ENCODE measurements at places on chromosomes 6 and 20.

- no peak for DNase-seq
Observed at GRCh38 chr6:121305957-121306607, 28.2 kb downstream of the TBC1D32 start.

GRCh38 chr6:156563714-156564113 lies 213.5 kb upstream of the ARID1B start:
- DNase-seq, result no peak

DNA sequence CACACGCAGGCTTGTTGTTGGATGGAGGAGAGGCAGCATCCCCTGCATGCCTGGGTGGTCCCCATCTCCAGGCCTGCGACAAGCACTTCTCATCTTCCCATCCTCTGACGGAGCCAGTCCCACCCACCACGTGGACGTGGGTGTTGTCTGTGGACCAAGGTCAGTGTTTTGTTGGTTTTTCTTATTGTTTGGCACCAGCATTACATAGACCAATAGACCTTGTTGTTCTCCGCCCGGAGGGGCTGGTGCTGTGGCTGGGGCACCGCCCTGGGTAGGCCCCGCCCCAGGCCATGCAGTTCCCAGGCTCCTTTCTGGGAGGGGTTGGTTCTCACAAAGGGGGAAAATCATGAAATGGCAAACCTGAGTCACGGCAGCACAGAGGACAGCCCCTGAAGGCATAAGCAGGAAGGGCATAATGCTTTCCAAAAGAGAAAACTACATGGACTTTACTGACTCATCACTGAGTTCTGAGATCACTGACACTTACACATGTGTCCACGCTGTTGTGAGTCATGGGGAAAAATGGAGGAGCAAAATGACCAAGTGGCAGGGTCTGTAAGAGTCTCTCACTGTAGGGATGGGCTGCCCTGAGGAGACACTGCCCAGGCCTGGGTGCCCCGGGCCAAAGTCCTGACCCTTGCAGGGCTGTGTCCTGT lies 90.8 kb downstream of the THBS2 start:
- no peak for DNase-seq

DNA sequence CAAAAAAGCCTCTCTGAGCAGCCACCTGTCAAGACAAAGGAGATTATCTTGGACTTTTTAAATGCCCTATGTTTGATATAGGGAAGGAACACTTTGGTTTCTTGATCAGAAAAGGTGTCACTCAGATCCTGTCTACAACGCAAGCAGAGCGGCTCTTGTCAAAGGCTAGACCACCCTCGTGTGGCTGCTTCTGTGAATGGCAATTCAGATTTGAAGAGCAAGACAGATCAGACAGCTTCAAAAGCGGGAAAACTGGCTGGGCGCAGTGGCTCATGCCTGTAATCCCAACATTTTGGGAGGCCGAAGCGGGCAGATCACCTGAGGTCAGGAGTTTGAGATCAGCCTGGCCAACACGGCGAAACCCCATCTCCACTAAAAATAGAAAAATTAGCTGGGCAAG lies 10.1 kb upstream of the NXT1 start:
- DNase-seq, result no peak

DNA sequence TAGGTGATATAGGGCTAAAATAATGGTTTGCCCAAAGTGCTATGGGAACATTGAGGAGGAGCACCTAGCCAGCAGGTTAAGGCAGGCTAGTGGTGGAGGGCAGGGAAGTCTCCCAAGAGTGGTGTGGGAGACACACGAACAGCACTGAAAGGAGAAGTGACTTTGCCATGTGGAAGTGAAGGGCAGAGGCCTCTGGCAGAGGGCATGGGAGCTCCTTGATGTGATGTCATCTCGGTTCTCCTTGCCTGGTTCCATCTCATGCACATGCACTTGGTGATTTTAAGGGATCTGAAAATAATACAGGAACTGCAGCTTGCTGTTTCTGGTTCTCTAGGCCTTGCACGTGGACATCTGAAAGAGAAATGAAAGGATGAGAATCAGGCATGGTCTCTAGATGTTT lies 4.7 kb upstream of the MAP3K4 start:
- no peak for DNase-seq

GRCh38 chr6:92117800-92118199 lies 1301.6 kb downstream of the EPHA7 start:
- no peak for DNase-seq

- no peak for DNase-seq
Observed at GRCh38 chr6:142679907-142680700, 264.9 kb downstream of the HIVEP2 start.

- no peak for DNase-seq
Observed at GRCh38 chr6:47678739-47679138, 19.6 kb upstream of the ADGRF4 start.

DNA sequence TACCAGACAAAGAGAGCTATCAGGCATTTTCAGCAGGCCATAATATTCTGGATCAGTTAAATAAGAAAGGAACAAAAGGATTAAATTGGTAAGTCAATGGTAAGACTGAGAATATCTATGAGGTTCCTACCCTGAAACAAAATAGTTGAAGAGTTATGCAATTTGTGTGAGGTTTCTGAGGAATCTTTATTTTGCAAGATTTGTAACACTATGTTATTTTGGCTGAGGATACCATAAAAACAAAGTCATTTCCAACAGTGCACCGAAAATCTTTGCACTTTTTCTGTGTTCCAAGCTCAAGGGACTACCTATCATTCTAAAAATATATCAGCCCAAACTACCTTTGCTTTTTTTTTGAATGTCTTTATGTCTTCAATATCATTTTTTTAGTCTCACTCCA lies 383.3 kb upstream of the CITED2 start:
- DNase-seq, result no peak

DNA sequence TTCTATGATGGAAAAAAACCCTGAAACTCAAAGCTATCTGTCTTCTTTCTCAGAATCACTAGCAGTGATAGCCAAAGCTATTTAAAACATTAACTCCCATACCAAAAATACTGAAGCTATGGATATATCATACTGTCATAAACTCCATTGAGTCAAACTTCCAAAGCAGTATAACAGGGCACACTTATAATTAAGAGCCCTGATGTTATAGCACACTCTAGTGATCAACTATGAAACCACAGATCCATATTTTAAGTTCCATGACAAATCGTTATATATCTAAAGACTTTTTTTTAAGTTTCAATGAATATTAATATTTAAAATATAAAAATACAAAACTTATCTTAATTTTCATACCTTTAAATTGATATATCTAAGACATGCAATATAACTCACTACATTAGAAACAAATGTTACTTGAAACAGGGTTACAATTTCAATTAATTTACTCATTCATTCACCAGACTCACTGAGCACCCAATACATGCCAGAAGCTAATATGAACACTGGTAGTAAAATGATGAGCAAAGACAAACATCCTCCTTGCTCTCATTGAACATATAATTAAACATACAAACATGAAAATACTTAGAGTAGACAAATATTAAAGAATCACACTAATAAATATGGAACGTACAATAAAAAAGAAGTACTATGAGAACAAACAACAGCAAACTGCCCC lies 69.3 kb downstream of the IBTK start:
- DNase-seq, result no peak

- DNase-seq, result no peak
Observed at GRCh38 chr20:34947336-34947735, 8.3 kb downstream of the GSS start.

- DNase-seq, result no peak
Observed at GRCh38 chr20:31494131-31494530, 19.0 kb downstream of the REM1 start.

DNA sequence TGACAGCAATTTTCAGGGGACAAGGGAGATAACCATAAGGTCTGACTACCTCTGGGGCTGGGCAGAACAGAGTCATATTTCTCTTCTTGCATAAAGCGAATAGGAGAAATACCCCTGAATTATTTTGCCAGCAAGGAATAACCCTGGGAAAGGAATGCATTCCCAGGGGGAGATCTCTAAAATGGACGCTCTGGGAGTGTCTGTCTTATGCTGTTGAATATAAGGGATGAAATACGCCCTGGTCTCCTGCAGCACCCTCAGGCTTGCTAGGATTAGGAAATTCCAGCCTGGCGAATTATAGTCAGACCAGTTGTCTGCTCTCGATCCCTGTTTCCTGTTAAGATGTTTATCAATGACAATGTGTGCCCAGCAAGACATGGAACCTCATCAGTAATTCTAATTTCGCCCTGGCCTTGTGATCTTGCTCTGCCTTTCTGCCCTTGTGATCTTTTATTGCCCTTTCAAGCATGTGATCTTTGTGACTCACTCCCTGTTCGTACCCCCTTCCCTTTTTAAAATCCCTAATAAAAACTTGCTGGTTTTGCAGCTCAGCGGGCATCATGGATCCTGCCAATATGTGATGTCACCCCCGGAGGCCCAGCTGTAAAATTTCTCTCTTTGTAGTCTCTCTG lies 221.6 kb upstream of the HS3ST5 start:
- DNase-seq, result no peak

- no peak for DNase-seq
Observed at GRCh38 chr6:99789767-99790166, 183.1 kb downstream of the PRDM13 start.

DNA sequence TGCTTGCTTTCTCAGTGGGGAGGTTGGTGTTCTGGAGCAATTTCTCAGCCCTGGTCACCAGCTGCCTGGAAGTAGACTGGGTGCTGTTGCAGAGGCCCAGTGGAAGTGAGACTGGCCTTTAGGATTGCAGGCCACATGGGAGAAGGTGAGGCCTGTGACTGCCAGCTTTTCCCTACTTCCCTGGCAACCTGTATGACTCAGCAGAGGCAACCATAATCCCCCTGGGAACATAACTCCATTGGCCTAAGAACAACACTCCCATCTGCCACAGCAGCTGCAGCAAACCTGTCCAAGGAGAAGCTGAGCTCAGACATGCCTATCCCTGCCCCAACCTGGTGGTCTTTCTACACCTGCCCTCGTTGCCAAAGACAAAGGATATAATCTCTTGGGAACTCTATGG lies 473.5 kb upstream of the SPTLC3 start:
- DNase-seq, result no peak

GRCh38 chr6:137227871-137228302 lies 8.7 kb upstream of the IFNGR1 start:
- DNase-seq, result no peak

GRCh38 chr20:21234324-21234723 lies 68.8 kb upstream of the XRN2 start:
- no peak for DNase-seq

Data from T-helper 9 cell (primary cell).